Activated CD8-positive, alpha-beta memory T cell treated with anti-CD3 and anti-CD28 coated beads for 1 hour (primary cell): ENCODE measurements at places on chromosomes 3 and 15.

DNA sequence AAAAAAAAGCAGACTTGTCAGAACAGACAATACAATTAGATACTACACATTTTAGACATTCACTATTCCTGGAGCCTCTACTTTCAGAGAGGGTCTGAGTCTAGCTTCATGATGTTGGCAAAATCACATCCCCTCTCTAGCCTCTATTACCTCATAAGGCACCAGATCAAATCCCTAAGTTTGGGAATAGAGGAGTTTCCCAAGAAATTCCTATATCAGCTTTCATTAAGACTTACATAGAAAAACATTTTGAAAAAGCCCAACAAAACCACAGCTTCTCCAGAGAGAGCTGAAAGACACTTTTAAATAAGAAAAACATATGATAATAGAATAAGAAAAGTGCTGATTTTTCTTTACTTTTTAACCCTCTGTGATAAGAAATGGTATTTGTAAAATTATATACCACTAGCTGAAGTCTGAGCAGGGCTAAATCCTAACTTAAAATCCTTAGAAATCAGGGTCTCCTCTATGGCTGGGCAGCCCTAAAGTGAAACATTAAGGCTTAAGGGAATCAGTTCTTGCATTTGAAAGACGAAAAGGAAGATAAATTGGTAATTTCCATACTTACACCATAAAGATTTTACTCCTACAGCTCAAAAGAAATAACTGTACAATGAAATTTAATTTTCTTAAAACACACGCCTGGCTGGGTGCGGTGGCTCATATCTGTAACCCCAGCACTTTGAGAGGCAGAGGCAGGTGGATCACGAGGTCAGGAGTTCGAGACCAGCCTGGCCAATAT, 4.3 kb downstream of the TBC1D2B start:
- DNase-seq: no peak

- DNase-seq: no peak
Measured at GRCh38 chr3:104738271-104738670, 628.4 kb upstream of the ALCAM start.

DNA sequence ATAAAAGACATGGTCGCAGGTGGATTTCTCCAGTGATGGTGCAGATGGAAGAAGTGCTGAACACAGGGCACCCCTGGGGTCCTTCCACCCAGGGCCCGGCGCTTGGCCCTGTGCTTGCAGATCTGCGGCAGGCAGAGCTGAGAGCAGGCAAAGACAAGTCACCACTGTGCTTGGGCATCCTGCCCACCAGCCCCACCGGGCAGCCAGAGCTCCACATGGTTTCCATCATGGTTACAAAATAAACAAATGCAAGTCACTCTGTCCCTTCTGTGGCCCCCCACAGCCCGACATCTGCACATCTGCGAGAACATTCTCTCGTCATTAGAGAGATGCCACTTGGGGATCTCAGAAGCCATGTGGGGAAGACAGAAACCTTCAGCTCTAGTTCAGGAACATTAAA, 37.6 kb upstream of the SFMBT1 start:
- DNase-seq: no peak

DNA sequence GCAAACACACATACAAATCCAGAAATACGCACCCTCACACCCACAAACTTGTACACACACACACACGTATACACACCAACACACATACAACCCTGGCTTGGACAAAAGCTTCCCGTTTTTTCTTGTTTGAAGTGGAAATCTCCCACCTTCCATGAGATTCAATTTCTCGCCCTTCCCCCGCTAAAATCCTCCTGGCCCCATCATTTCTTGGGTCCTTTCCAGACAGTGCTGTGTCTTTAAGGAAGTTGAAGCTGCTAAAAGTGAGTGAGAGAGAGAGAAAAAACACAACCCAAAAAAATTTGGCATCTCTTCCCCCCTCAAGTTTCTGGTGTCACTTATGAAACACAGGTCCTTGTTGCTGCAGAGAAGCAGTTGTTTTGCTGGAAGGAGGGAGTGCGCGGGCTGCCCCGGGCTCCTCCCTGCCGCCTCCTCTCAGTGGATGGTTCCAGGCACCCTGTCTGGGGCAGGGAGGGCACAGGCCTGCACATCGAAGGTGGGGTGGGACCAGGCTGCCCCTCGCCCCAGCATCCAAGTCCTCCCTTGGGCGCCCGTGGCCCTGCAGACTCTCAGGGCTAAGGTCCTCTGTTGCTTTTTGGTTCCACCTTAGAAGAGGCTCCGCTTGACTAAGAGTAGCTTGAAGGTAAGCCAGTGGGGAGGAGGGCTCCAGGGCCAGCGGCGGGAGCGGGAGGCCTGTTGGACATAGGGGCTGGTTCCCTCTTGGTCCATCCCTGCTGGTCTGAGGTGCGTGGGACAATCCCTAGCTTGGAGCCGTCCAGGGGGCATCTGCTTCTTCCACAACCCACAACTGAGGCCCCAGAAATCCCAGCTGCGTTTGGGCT, at the start of gene ISLR:
Gene ISLR, plus strand, starts transcription at position 331 of the 839 bp plus-strand sequence. CDS start 1,149 bp downstream, outside the sequence.
- DNase-seq: no peak

GRCh38 chr3:170679190-170679589, 93.3 kb upstream of the SLC7A14 start:
- no peak for DNase-seq

DNA sequence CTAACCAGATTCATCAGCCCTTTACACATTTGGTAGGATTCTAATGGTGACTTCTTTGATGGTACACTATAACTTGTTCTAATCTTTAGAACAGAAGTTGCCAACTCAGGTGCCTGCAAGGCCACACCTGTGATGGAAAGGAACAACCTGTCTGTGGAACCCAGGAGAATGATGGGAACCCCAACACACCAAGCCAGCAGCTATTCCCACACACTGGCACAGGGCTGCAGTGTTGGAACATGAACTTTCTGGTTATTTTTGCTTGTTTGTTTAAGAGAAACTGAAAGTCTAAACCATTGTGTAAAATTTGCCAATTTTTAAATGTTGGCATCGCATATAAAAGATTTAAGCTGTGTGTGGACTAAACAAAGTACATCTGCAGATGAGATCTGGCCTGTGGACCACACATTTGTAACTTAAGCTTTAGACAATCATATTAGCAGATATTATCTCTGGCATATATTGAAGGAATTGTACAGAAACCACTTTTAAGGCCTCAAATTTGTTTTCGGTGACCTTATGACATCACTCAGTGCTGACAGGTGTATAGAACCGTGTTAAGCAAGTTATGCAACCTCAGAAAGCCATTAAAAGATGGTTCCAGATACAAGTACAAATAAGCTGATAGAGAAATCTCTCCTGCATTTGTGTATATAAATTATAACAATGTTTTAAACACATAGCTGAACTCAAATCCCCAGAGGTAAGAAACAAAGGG, 242.9 kb downstream of the SLC9A9 start:
- DNase-seq: no peak
